ENCODE measurements at places on chromosomes 7 and 10.

GRCh38 chr10:5446390-5446926 is 34.1 kb downstream of the NET1 start:
- peak; percentile 79 for DNase-seq

GRCh38 chr10:86370006-86370585 is 3.5 kb upstream of the GRID1 start:
- DNase-seq, result no peak

DNA sequence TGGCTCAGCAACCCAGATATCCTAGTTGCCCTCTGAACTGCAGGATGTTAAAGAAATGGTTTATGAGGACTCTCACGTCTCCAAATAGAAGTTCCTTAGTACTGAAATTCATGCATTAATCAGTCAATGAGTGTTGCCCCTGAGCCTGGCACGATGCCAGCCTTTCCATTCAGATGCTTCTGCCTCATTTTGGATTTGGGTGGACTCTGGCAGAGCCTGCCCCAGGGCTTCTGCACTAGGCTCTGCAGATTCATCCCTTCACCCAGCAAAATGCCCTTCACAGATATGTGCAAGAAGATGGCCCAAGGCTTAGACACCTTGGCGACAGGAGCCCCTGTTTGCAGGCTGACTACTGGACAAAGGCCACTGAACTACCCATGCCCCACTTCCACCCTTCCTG is 747.8 kb downstream of the GRID1 start:
- no peak for DNase-seq

DNA sequence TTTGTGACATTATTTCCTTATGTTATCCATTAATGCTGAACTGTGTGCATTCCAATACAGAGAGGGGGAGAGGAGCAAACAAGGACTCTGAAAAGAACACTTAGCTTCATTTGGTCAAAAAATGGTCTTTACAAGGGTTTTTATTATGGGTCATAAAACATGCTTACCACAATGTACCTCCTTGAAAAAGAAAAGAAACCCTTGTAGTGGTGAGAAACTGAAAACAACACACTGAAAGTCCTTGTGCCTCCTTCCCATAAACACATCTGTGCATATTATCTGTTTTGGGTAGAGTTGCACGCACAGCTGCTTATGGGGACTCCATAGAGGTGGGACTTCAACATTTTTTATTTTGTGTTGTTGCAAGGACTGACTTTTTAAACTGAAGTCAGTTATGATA is 98.7 kb downstream of the CDK6 start:
- no peak for DNase-seq

DNA sequence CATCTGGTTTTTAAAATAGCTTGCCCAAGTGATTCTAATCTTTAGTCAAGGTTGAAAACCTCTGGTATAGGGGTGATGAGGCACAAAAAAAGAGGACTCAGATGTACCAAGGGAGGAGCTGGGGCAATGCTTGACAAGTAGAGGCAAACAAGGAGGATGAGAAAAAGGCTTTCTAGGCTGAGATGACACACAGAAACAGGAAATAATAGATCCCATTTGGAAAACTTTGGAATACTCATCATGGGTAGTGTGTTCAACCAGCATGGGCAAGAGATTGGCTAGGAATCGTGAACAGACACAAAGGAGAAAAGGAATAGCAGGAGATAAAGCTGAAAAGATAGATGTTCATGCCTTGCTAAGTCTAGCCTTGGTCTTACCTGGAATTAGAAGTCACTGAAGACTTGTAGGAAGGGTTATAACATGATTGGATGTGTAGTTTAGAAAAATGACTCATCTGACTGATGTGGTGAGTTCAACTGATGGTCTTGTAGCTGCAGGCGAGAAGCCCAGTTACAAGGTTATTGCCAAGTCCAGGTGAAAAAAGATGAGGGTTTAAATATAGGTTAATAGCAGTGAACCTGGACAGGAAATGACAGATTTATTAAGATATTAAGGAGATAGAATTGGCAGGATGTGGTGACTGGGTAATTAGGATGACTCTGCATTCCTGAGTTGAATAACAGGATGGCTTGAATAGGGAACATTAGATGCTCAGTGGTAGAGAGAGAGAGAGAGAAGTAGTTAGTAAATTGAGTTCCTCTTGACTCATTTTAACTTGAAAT is 214.0 kb upstream of the LRGUK start:
- DNase-seq, result no peak

DNA sequence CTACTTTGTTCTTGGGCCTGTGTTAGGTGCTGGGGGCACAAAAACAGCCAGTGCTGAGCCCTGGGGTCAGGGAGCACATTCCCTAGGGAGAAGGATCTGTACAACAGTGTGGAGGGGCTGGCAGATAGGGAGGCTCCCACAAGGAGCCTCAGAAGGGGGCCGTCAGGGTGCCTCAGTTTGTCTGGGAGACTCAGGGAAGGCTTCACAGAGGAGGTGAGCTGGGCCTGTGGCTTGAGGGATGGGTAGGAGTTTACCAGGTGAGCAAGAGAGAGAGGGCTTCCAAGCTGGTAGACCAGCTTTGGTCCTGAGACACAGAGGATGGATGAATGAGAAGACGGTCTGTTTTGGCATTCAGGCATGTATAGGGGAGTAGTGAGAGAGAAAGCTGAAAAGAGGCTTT is 52.1 kb downstream of the CAMK1D start:
- DNase-seq, result no peak

GRCh38 chr10:97805096-97805884 is 33.5 kb upstream of the SFRP5 start:
- DNase-seq, result no peak

- peak; percentile 34 for DNase-seq
Observed at GRCh38 chr10:62637249-62638061, 167.1 kb upstream of the ADO start.

DNA sequence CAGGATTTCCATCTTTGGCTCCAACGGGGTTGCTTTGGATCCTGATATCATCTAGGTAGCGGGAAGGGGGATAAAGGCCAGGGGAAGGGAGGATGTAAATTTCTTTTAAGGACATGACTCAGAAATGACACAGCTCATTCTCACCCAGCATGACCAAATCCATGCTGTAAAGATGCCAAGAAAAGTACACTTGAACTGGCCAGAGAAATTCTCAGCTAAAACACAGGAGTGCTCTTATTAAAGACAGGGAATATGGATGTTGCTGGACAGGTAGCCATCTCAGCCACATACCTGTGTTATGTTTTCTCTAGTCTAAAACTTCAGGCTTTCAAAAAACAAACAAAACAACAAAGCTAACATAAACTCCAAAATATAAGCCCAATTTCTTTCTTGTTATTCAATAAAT is 68.3 kb downstream of the NAMPT start:
- DNase-seq, result no peak

DNA sequence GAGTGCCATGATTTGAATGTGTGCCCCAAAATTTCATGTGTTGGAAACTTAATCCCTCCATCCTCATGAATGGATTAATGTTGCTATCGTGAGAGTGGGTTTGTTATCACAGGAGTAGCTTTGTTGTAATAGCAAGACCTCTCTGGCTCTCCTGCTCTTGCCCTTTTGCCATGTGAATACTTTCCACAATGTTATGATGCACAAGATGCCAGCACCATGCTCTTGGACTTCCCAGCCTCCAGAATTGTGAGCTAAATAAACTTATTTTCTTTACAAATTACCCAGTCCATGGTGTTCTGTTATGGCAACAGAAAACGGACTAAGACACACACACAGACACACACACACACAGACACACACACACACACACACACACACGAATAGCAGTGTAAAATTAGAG is 51.3 kb upstream of the TM9SF3 start:
- no peak for DNase-seq

DNA sequence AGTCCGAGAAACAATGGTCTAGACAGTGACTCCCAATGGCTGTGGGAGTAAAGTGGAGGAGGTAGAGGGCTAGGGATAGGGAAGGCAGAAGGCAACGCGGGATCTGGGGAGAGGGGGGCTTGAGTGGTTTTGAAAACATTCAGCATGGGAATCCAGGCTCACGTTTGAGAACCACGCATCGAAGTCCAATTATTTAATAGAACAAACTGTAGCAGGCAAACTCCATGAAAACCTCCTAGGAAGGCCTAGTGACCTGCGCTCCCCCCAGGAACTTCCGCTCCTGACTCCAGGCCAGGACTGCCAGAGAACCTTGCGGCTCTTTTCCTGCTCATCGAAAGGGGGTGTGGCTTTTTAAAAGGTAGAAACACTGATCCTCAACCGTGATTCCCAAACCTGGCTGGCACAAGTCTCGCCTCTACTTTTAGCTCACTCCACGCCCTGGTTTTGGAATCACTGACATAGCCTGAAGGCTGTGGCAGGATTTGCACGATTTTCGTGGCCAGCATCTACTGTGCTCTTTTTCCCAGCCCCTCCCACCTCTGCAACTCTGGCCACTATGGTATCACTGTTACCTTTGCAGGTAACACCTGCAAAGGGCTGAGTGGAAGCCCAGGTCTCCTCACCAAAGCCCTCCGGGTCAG is 43.4 kb downstream of the MYOF start:
- DNase-seq, result no peak

DNA sequence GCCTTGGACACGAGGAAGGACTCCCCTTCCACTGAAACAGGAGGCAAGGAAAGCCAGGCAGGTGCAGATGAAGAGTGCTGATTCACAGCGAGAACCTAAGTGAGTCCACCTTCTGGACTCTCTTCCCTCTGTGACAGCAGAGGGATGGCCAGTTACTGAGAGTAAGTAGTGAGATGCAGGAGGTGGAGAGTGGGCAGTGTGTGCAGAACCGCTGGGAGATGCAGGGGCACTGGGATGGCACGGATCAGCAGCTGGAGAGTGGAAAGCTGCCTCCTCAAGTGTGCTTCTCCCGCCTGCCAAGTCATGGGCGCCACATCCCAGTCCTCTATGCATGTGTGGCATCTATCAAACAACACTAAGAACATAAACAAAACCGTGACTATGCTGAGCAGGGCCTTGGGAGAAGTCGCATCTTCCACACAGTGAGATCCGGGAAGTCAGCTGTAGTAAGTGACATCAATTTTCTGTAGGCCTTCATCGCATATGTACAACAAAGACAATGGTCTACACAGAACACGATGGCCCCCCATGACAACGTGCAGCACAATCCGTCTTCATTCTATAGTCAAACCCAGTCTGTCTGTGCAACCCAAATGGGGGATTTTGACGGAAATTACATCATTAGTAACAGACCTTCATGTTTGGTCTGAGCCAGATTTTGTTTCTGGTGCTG is 217.4 kb upstream of the KLF14 start:
- no peak for DNase-seq

GRCh38 chr7:74304550-74304949 is 15.3 kb downstream of the CLIP2 start:
- DNase-seq, result no peak

DNA sequence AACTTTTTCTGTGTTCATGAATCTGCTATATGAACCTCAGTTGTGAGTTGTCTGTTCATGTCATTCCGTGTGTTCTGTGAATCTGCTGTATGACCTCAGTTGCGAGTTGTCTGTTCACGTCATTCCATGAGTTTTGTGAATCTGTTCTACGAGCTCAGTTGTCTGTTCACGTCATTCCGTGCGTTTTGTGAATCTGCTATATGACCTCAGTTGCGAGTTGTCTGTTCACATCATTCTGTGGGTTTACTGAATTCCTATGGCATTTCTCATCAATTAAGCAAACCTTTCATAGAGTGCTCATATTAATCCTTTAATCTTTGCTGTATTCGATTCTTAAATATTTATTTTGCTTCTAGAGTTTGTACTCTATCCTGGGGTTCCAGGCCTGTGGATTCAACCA is 150.6 kb downstream of the DIP2C start:
- DNase-seq, result no peak

DNA sequence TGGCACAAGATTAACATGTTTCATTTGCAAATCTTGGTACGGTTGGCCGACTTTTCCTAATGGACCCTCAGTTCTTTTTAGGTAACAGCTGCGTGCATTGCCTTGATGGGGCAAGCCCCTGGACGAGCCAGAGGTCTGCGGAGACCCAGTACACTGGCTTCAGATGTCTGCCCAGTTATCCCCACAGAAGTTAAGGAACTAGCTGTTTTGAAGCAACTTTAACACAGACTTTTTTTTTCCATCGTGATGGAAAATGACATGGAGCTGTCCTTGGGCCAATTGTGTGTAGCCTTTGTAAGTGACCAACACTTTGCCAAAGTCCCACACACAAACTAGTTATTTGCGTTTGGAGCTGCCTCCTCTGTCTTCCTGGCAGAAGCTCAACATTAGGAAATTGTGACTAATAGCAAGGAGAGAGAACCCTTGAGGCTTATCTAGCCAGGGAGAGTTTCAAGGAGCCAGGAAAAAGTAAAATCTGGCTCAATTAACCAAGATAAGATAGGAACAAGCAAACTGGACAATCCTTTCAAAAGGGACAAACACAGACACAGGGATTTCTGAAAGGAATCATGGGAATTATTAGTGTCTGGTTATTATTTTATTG is 99.6 kb upstream of the BMPER start:
- DNase-seq, result no peak

- no peak for DNase-seq
Observed at GRCh38 chr10:88236121-88236743, 346.9 kb downstream of the RNLS start.

DNA sequence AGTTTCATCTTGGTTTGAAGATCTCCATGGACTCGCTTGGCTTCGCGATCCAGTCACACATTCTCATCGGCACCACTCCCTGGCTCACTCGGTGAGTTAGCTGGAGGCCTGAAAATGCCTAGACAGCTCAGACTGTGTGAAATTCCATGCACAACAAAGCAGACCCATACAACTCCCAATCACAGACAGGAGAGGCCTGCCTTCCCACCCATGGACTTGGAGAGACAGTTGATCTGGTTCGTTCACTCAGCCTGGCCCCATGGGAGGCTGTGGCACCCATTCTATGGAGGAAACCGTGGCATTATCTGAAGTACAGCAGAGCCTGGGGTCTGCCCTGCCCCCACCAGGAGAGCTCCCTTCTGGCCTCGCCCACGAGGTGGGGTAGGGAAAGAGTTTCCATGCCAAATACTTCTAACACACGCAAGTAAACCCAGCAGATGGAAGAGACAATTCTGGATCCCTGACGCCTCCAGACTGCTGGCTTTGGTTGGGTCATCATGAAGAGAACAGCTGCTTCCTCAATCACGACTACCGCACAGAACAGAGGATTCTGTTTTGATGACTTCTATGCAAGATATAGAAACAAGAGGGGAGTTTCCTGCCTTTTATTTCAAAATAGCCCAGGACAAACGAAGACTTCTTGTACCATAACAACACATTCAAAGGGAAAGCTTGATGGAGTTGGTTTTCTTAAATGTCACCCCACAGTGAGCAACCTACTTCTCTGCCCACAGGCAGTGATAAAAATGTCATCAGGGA is 15.9 kb downstream of the FAM53B start:
- no peak for DNase-seq

- no peak for DNase-seq
Observed at GRCh38 chr10:113865901-113866300, 11.4 kb downstream of the NHLRC2 start.

Data from stimulated activated CD4-positive, alpha-beta T cell treated with anti-CD3 and anti-CD28 coated beads, TNF-alpha, amount 100 ng/mL, for 24 hours (primary cell).